ENCODE measurements at places on chromosomes 12 and 14. TPM values are rescaled to one million over a fixed set of nuclear protein-coding genes. Genes with fewer than 3 reads are reported as not detected.

Gene SUOX
- total RNA-seq = 17.2 TPM

Gene ENDOU
- not detected for total RNA-seq

Gene TMEM121
- 8.4 TPM for total RNA-seq

Gene SDSL
- total RNA-seq = 12.5 TPM

Gene HVCN1
- 0.50 TPM for total RNA-seq

Gene JPH4
- not detected for total RNA-seq

Gene CDKL1
- total RNA-seq = 24.5 TPM
